CD4-positive, alpha-beta T cell treated with Interleukin-1 beta for 1 hour (primary cell): ENCODE measurements at places on chromosomes 16 and 17.

DNA sequence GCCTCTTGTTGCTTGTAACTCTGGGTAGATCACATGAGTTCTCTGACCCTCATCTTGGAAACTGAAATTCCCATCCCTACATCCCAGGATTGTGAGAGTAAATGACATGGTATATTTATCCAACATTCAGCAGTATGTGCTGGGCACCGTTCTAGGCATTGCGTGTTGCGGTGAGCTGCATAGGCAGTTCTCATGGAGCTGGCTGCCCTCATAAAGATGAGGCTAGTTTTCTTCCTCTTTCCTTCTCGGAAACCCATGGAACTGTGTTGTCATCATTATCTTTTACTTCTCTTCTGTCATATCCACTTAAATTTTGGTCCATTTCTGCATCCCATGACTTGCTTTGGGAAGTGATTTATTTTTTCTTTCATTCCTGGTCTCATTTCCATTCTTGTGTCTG is 17.2 kb downstream of the CMIP start:
- no peak for DNase-seq

- peak; percentile 3 for DNase-seq
Measured at GRCh38 chr16:21116148-21116693, 34.4 kb downstream of the DNAH3 start.

DNA sequence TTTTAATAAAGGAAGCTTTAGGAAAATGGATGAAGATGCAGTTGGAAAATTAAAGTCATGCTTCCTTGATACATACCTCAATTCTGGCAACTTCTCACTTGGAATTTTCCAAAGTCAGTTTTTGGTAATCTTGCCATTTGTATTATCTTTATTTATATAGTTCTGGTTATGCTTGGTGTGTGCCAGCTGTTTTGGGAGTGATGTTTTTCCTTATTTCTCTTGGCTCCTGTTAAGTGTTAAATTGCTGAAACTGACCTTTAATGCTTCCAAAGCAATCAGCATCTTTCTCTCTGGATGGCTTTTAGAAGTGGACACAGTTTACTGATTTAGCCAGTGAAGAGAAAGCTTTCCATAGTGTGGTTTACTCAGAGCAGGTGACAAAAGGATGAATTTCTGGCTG is 70.1 kb upstream of the HAS3 start:
- DNase-seq = no peak

- no peak for DNase-seq
Measured at GRCh38 chr17:6780886-6781285, 4.9 kb downstream of the FBXO39 start.

DNA sequence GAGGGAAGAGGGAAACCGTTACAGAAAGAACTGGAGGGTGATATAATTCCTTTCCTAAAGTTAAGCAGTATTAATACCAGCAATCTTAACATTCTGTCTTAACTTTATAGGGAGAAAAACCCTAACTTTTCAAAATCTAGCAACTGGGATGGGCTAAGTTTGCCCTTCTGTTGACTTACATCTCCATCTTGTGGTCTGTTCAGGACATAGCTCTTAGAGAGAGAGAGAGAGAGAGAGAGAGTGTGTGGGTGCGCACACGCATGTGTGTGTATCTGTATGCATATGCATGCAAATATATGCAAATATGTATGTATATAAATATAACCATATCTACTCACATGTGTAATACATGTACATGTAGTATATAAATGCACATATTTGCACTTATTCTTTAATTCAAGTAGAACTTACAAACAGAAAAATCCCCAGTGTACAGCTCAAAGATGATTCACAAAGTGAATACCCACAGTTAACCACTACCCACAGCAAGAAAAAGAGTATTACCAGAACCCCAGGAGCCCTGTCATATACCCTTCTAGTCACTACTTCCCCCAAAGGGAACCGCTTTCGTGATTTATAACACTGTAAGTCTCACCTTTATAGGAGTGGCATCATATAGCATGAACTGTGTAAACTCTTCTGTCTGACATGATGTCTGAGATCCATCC is 46.5 kb downstream of the STX8 start:
- DNase-seq = no peak

- DNase-seq = no peak
Measured at GRCh38 chr16:9206156-9206555, 114.7 kb downstream of the HAPSTR1 start.

- no peak for DNase-seq
Measured at GRCh38 chr17:39962642-39963220, at the start of gene GSDMA. Gene GSDMA (plus strand): TSS chr17:39963004. CDS start chr17:39965688, 2,684 bp downstream.

- DNase-seq = no peak
Measured at GRCh38 chr17:10875984-10876555, 38.2 kb upstream of the PIRT start.

GRCh38 chr16:74448990-74449389 is 27.7 kb upstream of the CLEC18B start:
- DNase-seq = no peak

DNA sequence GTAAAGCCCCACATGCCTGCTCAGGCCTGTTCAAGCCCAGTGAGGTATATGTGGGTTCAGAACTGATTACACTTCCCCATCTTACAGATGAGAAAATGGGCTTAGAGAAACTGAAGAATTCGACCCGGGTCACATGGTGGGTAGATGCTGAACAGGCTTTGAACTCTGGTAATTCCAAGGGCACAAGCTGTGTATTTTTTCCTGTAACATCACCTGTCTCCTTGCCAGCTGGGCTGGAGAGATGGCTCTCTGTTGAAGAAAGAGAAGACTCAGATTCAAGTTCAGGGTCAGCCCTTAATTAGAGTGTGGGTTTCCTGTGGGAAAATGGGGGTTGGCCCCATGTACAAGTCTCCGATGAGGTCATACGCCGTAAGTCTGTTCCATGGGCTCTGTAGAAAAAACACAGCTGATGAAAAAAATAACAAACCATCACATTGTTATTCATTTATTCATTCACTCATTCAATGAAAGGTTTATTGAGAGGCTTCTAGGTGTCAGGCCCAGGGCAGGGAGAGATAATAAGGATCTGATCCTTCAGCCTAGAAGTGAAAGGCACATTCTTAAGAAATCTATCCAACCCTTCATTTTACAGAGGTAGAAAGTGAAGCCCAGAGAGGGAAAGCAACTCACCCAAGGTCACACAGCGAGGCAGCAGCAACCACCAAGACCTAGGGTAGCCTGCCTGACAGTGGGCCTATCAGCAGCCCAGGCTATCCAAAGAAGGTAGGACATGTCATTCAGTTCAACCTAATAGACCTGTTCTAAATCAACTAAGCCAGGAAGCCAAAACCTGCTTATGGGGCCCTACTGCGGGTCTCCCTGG is 482.8 kb downstream of the SOX9 start:
- no peak for DNase-seq

DNA sequence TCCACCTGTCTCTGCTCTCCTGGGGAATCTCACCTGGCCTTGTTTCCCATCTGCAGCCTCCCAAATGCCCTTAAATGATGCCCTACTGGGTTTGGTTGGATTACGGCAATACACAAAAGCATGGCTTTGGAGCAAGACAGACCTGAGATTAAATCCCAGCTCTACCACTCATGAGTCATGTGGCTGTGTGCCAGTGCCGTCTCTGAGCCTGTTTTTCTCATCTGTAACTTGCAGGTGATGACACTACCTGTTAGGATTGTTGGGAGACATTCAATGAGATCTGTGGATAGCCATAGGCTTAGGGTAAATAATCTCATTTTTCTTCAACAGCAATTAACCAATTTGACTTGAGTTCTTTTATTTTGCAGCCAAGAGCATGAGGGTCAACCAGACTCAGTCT is 240.3 kb downstream of the MAF start:
- DNase-seq = no peak

DNA sequence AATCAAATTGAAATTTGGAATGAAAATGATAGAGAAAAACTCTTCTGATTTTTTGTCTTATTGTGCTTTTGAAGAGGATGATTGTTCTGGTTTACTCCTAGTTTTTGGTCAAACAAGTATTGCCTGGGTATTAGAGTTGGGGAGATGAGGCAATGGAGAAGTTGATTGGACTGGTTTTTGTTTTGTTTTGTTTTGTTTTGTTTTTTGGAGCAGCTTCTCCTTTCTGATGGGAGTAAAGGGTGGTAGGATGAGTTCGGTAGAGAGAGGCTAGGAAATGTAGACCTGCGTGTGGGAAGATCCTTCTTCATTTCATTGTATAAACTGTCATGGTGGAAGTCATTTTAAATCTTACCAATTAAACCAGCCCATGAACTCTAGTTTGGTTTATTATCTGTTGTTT is 17.7 kb downstream of the ATP6V0A1 start:
- no peak for DNase-seq

DNA sequence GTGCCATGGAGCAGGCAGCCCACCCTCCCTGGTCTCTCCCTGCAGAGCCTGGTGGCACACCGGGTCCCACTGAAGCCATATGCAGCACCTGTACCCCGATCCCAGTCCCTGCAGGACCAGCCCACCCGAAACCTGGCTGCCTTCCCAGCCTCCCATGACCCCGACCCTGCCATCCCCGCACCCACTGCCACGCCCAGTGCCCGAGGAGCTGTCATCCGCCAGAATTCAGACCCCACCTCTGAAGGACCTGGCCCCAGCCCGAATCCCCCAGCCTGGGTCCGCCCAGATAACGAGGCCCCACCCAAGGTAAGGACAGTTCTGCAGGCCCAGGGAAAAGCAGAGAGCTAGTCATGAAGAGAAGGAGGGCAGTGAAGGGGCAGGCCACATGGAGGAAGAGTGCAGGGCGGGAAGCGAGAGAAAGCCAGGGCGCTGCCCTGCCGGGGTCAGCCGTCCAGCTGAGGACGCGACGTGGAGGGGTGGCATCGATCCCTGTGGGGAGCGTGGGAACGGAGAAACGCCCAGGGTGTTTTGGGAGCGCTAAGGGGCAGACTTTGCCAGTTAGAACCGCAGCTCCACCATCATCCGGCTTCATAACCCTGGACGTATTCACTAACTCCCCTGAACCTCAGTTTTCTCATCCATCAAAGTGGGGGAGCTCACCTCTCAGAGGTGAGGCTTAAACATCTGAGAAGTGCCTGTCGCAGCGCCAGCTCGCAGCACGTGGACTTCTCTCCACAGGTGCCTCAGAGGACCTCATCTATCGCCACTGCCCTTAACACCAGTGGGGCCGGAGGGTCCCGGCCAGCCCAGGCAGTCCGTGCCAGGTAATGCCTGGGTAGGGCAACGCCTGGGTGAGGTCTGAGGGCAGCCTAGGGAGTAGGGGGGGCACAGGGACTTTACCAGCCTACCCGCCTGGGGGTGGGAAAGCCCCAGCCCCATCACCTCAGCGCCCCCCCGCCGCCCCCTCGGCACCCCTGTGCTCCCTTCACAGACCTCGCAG is 7.6 kb upstream of the C17orf107 start:
- DNase-seq = no peak

DNA sequence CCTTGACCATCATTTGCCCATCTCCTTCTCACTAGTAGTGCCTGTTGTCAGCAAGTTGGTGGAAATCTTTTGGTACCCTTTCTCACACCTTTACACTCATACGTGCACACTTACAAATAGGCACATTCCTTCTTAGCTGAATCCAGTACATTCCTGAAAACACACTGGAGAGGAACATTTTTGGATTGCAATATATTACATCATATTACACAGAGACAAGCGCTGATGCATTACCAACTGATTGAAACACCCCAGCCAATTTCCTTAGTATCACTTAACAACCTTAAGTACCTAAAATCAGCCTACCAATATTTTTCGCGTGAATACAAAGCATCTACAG is 64.1 kb downstream of the PLCG2 start:
- DNase-seq = no peak

GRCh38 chr17:67027031-67027628 is 17.2 kb upstream of the CACNG1 start:
- no peak for DNase-seq

DNA sequence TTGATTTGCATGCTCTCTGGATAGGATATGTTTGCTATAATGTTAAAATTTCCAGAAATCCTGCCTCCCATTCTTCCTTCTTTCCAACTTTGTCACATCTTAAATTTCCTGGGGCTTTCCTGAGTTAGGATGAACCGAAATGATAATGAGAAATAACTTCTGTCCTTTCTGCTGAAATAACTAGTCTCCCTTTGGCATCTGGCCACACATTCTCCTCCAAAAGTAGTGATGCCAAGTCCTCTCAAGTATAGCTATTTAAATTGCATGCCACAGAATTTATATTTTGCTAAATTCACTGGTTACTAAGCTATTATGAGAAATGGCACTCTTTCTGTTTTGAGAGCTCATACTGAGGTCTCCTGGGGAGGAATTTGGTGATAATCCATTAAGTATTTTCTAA is 30.6 kb downstream of the FAM20A start:
- DNase-seq = no peak

GRCh38 chr17:62715882-62716390 is 88.5 kb downstream of the MRC2 start:
- no peak for DNase-seq

GRCh38 chr16:57163842-57164241 is 22.0 kb downstream of the PSME3IP1 start:
- DNase-seq = no peak

DNA sequence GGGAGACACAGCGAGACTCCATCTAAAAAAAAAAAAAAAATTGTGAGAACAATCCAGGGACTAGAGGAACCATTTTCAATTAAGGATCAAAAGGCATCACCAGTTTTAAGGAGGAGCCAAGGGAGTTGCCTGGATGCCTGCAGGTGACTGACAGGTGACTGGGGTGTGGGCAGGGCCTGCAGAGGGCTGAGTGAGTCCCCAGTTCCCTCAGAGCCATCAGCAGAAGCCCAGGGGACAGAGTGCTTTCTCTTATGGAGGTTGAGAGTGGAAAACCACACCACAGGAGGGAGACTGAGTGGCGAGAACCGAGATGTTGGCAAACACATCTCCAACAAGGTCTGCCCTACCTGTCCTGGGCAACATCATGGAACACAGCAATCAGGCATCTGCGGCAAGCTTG is 27.1 kb upstream of the CREBBP start:
- DNase-seq = no peak

- peak; percentile 44 for DNase-seq
Measured at GRCh38 chr16:67169642-67170167, 633 bp upstream of the NOL3 start.

- no peak for DNase-seq
Measured at GRCh38 chr16:533391-534123, 6.0 kb downstream of the CAPN15 start.

DNA sequence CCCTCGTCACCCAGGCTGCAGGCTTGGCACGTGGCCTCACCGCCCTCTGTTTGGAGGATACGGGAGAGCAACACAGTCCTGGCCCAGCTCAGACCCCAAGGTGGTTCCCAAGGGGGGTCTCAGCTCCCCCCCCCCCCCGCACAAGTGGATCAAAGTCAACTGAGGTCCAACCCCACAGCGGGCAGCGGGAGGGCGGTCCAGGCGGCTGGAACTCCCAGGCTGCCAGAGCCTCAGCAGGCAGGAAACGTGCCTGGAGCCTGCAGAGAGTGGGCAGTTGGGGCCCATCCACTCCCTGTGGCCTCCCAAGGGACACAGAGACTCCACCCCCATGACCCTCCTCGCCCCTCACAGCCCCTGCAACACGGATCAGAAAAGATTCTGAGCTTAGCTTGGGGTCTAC is 36.7 kb downstream of the PIEZO1 start:
- DNase-seq = no peak
